ENCODE measurements at places on chromosomes 7 and 10.

- DNase-seq, result no peak
These were observed 17.1 kb downstream of the CNNM1 start for GRCh38 chr10:99346247-99346646.

- DNase-seq, result no peak
These were observed 152.4 kb downstream of the DGKI start for GRCh38 chr7:137694405-137694804.

GRCh38 chr10:128277267-128277840 lies 151.1 kb upstream of the MKI67 start:
- DNase-seq, result no peak

- DNase-seq, result no peak
These were observed 39.9 kb upstream of the GOT1 start for GRCh38 chr10:99470327-99470726.

Data from activated CD4-positive, alpha-beta T cell treated with anti-CD3 and anti-CD28 coated beads for 48 hours (primary cell).